CD4-positive, alpha-beta T cell treated with Interleukin-17A for 1 hour (primary cell): ENCODE measurements at places on chromosomes 16 and 17.
A peak's percentile ranks its signal among the peaks of the same experiment; 100 is the strongest.

- peak; percentile 60 for DNase-seq
Observed at GRCh38 chr17:45270828-45271418, 9.0 kb upstream of the SPATA32 start.

DNA sequence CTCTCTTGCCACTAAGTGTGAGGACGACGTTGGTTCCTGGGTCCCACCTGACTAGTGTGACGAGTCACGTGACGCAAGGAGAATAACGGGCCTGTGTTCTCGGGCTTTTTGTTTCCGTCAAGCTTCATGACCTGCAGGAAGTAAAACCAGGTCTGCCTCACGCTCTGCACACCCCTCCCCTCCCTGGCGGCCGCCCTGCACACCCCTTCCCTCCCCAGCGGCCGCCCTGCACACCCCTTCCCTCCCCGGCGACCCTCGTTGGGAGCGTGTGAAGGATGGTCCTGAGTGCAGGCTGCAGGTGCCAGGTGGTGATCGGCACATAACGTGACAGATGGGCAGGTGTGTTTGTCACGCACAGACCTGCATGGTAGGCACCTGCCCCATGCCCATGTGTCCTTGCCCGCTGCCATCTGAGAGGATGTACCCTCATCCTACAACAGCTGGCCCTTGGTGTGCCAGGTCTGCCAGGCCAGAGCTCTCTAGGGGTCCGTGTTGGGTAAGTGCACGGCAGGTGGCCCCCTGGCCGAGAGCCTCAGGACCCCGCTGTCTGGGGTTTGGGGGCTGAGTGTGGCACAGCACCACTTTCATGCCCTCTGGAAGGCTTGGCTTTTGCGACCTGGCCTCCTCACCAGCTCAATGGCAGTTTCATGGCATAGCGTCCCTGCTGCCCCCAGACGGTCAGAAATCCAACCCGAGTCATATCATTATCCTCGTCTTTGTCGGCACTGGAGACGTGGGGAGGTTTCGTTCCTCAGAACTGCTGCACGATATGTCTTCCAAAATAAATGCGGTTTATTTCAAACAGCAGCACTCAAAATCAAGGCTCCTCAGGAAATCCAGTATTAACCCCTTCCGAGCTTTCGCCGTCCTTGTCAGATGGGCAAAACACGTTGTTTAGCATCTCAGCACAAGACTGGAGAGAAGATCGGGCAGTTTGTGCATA lies 191.8 kb upstream of the CHMP6 start:
- no peak for DNase-seq

DNA sequence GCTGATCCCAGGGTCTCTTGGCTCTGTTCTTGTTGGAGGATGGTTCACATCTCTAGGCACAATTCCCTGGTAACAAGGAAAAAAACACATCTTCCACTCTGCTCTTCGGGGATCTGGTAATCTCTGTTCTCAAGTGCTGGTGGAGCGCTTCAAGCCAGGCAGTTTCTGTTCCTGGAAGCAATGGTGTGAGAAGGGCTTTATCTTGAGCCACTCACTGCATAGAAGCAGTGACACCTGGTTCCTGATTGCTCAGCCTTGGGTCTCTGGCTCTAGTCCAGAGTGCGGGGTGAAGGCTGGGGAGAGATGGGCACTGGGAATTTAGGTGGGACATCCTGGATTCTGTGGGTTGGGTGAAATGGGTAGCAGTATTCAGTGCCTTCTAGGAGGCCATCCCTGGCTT lies 14.1 kb downstream of the AKAP1 start:
- DNase-seq, result no peak

GRCh38 chr17:77909236-77909635 lies 49.3 kb upstream of the TNRC6C start:
- no peak for DNase-seq

- DNase-seq, result no peak
Observed at GRCh38 chr16:86087896-86088230, 188.9 kb downstream of the IRF8 start.

- DNase-seq, result no peak
Observed at GRCh38 chr16:8293413-8293812, 296.9 kb downstream of the TMEM114 start.

- DNase-seq, result no peak
Observed at GRCh38 chr16:70723740-70724145, 37.9 kb upstream of the MTSS2 start.

GRCh38 chr16:75106351-75107274 lies 10.0 kb downstream of the LDHD start:
- DNase-seq, result no peak

GRCh38 chr17:21169496-21169895 lies 42.7 kb downstream of the DHRS7B start:
- DNase-seq, result no peak

DNA sequence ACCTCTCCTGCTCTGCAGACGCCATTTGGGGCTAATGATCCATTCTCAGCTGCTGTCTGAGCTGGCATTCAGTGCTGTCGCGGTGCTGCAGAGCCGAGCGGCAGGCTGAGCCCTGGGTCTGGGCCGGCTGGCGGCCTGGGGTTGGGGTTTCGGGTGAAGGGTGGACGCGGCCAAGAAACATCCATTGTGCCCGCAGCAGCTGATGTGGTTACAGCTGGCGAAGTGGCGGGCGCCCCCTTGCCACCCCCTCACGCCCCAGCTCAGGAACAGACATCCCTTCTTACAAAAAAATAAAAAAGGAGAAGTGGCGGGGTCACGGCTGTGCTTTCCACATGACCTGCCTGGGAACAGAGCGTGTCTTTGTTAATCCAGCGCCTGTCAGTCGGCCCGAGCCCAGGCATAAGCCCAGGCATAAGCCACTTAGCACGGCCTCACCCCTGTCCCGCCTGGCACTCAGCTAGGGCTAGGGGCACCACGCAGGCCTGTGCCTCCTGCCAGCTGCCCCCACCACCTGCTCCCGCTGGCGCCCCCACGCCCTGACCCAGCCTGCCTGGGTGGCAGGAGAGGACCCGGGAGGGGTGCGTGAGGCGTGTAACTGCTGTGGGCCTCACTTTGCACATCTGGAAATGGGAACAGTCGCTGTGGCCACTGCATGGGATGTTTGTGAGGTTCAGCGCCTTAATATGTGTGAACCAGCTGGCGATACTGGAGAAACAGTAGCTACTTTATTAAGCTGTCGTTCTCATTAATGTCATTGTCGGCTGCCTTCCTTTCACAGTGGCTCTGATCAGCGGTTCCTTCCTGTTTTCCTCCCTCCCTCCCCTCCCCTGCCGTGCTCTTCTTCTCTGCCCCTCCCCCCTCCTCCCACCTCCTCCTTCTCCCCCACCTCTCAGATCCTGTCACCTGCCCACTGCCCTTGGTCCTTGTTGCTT lies 197.7 kb upstream of the CIBAR2 start:
- no peak for DNase-seq

GRCh38 chr17:28999206-28999605 lies 6.6 kb downstream of the SEZ6 start:
- DNase-seq, result no peak

DNA sequence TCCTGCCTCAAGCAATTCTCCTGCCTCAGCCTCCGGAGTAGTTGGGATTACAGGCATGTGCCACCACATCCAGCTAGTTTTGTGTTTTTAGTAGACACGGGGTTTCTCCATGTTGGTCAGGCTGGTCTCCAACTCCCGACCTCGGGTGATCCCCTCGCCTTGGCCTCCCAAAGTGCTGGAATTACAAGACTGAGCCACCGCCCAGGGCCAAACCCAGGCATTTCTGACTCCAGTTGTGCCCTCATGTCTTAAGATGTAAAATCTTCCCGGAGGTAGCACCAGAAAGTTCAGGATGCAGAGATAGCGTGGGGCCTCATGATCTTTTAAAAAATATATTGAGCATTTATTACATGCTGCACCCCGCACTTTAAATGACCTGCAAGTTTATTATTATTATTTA lies 12.8 kb upstream of the SMG1 start:
- DNase-seq, result no peak

DNA sequence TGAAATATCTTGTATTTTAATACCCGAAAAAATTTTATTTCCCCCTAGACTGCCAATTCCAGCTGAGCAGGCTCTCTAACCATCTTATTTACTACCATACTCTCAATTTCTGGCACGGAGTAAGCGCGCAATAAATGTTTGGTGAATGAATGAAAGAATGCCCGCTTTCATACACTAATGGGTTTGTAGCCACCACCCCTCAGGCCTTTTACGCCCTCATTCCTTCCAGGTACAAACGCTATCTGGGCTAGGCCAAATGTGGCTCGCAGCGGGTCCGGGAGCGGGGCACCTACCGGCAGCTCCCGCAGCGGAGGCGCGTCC lies 536 bp upstream of the PLD2 start:
- no peak for DNase-seq

DNA sequence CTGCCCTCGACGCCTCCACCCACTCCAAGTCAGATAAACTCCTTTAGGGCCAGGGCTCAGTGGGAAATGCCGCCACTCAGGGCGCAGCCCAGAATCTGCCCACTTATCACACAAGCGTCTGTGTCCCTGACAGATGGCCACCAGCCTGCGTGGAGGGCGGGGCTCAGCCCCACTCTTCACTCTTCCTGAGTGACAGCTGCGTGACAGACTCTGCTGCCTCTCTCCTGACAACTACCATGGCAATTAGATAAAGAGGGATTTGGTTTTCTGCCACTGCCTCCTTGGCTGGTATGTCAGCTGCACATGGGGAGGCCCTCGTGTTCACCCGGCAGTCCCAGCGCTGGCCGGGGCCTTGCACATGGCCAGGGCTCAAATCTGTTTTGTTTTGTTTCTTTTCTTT lies 96.2 kb downstream of the RTN4RL1 start:
- DNase-seq, result no peak

- DNase-seq, result no peak
Observed at GRCh38 chr17:60902399-60902798, 224.7 kb downstream of the BCAS3 start.

- DNase-seq, result no peak
Observed at GRCh38 chr17:57953219-57953618, 2.0 kb downstream of the CUEDC1 start.

- no peak for DNase-seq
Observed at GRCh38 chr16:53950677-53951076, 246.7 kb downstream of the FTO start.

GRCh38 chr16:88045820-88046303 lies 94.6 kb downstream of the BANP start:
- peak; percentile 37 for DNase-seq

DNA sequence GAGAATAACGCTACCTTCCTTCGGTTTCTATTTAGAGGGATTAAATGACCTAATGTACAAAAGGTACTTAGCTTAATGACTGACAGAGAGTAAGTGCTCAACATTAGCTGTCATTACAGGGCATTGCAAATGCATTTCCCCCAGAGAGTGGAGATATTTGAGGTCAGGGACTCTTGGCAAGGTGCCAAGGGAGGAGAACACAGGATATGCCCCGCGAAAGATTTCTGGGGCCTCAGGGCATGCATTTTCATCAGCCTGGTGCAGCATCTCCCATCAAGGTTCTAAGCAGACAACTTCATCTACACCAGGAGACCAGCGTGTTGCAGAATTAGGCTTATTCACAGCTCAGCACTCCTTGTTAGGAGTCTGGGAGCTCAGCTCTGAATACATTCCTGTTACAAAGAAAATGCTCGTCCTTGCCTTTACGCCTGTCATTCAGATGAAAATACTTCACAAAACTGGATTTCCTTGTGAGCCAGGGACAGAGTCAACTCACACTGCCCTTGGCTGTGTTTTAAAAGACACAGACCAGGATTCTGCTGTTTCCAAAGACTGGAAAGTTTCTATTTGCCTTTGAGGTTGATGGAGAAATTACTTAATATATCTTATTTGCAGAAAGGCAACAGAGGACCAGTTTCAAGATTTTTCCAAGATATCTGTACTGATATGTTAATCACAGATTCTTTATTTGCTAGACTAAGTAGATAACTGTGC lies 108.2 kb downstream of the VAT1L start:
- DNase-seq, result no peak

GRCh38 chr17:48456589-48456988 lies 26.6 kb upstream of the SKAP1 start:
- no peak for DNase-seq

DNA sequence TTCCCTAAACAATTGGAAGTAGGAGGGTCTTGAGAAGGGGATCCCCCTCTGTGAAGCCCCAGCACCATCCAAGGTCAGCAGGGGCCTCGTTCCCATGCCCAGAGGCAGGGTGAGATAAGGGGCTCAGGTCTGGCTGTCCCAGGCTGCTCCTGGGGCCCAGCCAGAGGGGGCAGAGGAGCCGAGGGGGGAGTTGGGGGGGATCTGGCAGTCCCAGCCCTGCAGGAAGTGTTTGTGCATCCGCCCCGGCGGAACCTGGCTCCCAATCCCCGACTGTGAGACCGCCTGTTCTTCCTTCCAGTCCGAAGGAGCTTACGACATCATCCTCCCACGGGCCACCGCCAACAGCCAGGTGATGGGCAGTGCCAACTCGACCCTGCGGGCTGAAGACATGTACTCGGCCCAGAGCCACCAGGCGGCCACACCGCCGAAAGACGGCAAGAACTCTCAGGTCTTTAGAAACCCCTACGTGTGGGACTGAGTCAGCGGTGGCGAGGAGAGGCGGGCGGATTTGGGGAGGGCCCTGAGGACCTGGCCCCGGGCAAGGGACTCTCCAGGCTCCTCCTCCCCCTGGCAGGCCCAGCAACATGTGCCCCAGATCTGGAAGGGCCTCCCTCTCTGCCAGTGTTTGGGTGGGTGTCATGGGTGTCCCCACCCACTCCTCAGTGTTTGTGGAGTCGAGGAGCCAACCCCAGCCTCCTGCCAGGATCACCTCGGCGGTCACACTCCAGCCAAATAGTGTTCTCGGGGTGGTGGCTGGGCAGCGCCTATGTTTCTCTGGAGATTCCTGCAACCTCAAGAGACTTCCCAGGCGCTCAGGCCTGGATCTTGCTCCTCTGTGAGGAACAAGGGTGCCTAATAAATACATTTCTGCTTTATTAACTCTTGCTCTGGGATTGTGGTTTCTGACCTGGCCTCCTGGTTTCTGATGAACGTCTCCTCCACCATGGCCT lies 14.9 kb downstream of the GPRC5C start:
- DNase-seq, result no peak

DNA sequence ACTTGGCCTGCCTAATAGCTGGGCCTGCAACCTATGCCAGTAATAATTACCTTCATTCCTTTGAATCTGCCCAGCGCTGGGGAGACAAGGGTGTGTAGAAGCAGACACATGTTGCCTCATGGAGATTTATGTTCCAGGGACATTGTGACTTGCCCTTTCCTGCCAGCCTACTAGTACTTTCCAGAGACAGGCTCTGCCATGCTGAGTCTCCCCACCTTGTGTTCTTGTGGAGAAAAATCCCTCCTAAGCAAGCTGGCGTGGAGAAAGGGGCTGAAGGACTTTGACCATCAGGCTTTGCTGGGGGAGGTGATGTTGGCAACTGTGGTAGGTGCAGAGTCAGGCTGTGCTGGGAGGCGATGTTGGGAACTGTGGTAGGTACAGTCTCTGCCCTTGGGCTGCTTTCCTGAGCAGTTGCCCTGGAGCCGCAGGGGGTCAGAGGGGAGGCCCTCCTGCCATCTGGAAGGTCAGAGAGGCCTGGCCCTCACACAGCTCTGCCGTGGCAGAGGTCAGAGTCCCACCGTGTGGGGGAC lies 4.0 kb downstream of the KSR1 start:
- no peak for DNase-seq
